ENCODE measurements at places on chromosomes 2 and 18.

DNA sequence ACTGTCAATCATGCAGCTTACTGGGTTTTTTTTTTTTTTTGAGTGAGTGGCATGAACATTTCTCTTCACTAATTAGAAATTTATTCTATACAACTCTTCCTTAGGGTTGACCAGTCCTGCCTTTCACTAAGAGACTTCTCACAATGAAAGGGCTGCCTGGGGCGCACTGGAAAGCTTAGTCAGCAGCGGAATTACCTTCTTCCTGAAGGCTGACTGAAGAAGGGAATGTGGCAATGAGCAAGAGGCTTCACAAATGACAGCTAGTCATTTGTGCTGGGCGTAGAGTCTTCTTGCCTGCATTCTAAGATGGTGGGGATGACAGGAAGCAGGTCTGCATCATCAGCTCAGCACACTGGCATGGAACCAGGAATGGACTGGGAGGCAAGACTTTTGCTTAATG is 15.6 kb upstream of the SCN3A start:
- DNase-seq, result no peak

DNA sequence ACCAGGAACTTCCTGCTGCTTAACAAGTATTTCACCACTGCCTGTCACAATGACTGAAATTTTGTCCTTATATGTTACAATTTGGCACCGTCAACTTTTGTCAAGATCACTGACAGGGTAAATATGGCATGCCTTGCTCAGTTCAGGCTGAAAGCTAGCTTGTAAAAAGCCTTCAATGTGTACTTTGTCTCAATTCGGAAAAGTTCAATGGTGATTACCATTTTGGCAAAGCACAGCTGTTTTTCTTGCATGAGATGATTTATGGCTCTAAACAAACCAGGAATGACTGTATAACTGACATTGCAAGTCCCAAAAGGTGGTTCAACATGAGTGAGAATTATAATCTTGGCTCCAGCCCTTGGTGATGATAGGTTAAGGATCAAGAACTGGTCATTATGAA is 1255.2 kb downstream of the CNTNAP5 start:
- no peak for DNase-seq

- DNase-seq, result no peak
Measured at GRCh38 chr2:240153418-240153817, 13.0 kb upstream of the OTOS start.

DNA sequence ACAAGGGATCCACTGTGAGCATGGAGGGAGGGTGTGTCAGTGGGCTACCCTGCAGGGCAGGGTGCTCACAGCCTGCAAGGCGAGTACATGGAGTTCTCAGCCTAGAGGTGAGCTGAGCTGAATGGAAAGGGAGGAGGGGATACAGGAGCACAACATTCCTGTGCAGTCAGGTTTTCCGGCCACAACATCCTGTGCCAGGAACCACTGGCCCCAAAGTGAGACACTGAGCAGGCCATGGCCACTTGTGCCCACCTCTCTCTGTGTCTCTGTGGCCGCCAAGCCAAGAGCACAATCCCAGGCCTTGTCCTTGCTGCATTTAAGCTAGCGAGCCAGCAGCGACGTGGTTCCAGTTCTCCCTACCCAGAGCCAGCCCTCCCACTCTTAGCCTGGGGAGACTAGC is 6.1 kb downstream of the DOK1 start:
- DNase-seq, result no peak

DNA sequence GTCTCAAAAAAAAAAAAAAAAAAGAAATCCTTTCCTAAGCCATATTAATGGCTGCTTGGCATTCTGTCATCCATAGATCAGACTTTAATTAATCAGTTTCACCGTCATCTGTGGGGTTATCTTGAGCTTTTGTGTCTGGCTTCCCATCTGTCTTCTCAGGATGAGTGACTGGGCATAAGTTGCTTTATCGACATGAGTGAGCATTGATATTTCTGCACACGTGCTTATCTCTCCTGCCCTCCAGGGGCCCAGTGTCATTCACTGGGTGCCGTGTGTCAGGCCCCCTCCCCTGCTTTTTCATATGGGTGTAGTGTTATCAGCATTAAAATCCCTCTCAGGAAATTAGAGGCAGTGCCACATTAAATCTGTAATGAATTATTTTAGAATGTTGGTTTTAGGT is 65.6 kb downstream of the SH3BP4 start:
- DNase-seq, result no peak

DNA sequence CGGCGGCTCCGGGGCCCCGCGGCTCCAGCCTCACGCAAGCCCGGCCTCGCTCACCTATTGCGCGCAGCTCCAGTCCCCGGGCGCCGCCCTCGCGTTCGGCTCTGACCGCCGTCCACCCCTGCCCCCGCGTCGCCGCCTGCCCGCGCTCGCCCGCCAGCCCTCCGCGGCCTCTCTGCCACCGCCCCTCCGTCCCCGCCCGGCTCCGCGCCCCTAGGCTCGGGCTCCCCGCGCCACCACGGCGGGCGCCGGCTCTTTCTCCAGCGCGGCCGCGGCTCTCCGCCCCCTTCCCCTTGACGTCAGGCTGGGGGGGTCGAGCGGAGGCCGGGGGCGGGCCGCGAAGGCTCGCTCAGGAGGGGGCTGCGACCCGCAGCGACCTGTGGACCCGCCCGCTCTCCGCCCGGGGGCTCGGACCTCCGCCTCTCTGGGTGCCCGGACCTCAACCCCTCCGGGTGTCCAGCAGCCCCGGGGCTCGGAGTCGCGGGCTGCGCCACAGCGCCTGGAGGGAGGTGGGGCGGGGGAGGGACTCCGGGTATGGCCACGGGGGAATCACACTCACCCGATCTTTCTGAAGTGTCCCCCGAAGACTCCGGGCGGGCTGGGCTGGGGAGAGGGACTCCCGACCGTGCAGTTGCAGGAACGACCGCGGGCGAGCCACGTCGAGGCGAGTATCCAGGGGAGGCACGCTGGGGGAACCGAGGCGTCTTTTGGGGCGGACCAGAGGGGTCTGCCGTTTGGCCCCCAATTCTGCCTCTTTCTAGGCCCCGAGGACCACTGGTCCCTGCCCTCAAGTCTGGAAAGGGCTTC is at the start of gene SEMA4C:
SEMA4C (minus strand) TSS at position 259 of the 804 bp plus-strand sequence. CDS start 2,194 bp downstream, outside the sequence.
- DNase-seq, result peak; percentile 80

GRCh38 chr2:37770797-37771196 is 99.4 kb upstream of the CDC42EP3 start:
- no peak for DNase-seq

- DNase-seq, result no peak
Measured at GRCh38 chr2:138430181-138430580, 71.4 kb upstream of the SPOPL start.

DNA sequence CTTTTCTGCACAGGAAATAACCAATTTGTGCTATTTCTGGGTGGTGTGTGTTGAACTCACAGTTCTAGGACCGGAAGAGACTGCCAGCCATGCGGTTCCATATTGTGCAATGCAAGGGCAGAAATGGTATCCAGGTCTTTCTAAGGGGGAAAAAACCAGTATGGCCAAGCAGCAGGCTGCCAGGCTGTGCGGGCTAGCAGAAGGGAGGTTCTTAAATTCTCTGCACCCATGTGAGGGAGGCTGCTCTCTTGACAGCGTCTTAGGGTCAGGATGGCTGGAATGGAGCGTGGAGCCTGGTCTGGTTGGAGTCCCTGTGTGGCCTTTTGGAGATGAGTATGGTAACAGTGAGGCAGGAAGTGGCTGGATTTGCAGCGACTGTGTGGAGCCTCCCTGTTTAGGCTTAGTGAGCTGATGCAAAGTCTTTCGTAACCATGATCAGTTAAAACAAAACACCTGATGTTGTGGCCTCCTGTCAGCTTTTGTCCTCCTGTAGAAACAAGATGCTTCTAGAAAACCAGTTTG is 52.6 kb downstream of the NCK2 start:
- DNase-seq, result no peak

DNA sequence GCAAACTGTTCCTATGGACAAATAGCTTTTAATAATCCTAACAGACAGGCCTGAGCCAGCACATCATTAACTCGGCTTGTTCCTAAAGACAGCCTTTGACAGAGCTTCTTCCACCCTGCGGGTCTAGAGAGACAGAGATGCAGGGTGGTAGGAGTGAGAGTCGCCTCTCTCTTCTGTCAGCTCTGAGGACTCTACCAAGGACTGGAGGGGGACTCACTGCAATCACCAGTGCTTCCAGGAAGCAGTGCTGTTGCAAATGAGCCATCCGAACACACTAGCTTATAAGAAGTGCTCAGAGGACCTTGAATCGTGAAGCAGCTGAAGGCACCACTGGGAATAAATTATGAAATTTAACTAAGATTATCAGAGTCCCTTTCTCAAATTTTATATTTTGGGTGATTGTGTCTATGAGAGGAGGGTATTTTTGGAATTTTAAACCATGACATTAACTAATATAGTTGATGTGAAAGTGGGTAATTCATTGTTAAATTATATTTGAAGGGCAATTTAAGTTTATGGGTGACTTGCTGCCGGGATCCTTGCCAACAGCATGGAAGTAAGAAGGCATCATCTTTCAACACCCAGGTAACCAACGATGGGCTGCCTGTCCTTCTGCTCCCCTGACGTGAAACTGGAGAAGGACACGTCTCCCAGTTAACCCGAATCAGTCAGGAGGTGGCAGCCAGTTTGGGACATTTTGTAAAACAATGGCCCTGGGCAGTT is 43.6 kb upstream of the PXDN start:
- peak; percentile 11 for DNase-seq

GRCh38 chr2:133844214-133844892 is 276.1 kb upstream of the NCKAP5 start:
- no peak for DNase-seq

DNA sequence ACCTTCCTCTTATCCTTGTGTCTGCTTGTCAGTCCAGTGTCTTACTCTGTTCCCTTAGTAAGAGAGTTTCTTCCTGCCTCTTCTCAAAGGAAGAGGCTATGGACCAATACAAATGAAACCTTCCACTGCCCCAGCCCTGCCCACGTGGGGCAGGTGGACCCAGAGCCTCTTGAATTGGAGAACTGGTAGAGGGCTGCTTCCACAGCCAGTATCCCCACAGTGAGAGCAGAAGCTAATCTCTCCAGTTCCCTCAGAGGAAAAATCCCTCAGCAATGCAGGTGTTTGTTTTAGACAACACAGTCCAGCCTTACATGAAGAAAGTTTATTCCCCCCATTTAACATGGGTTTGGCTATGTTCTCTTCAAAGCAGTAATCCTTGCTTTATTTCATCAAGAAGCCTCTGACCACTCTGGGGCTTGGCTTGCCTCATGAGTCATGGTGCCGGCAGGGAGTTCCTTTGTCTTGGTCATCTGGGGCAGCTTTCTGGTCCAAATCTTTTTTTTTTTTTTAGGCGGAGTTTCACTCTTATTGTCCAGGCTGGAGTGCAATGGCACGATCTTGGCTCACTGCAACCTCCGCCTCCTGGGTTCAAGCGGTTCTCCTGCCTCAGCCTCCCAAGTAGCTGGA is 6.5 kb upstream of the CYBRD1 start:
- peak; percentile 75 for DNase-seq

- DNase-seq, result no peak
Measured at GRCh38 chr2:211948932-211949331, 589.7 kb downstream of the ERBB4 start.

DNA sequence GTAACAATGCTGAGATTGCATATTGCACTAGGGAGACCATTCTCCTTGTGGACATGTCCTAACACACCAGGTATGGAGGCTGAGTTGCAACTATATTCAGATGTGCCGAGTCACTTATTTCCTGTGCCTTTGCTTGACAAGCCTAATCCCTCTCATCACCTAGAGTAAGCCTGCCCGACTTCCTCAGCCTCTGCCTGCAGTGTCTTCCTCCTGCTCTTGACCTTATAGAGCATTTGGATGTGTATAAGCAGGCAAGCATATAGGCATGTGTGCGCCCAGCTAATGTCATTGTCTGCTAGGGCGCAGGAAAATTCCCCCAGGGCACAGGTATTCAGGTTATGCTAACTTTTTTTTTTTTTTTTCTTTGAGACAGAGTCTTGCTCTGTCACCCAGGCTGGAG is 316.9 kb downstream of the CDH2 start:
- DNase-seq, result no peak

GRCh38 chr18:48814490-48815178 is 136.1 kb downstream of the SMAD7 start:
- DNase-seq, result peak; percentile 26

DNA sequence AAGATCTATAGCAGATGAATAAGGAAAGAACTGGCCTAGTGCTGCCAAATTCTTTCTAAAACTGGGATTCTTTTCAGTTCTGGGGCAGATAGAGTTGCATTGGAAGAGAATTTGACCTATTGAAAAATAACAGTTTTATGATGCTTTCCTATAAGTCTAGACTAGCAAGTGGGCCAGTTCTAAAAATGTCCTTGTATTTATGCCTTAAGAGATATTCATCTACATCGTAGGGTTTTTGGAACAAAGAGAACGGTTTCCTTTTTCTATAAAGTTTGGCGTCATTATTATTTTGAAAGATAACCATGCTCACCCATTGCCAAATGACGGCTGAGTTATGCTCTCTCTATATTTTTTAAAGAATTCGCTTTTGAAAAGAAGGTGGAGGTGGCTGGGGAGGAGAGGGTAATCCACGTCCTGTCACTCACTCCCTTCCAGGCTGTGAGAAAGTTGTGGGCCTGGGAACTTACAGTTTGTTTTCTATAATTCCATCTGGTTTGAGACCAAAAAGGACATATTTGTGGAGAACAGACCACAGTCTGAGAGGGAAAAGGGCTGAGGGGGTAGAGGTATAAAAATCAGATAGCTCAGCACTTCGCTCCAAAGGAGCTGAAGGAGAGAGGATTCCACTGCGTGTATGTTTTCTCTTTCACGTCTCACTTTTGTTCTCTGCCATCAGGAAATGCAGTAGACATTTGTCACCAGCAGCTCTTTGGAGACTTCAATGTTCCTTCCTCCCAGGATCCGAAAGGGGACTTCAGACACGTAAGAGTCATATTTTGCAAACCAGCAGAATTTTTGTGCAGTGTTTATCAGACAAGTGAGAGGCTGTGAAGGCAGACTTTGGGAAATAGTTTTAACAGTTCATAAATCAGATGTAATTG is 281.9 kb upstream of the FN1 start:
- no peak for DNase-seq

GRCh38 chr2:128308889-128309279 is 9.8 kb downstream of the HS6ST1 start:
- DNase-seq, result peak; percentile 60

- DNase-seq, result no peak
Measured at GRCh38 chr2:71063216-71063615, 5.2 kb upstream of the NAGK start.

- no peak for DNase-seq
Measured at GRCh38 chr2:147789287-147789686, 55.5 kb upstream of the ACVR2A start.

- DNase-seq, result no peak
Measured at GRCh38 chr2:46489423-46490174, 10.2 kb downstream of the TMEM247 start.

DNA sequence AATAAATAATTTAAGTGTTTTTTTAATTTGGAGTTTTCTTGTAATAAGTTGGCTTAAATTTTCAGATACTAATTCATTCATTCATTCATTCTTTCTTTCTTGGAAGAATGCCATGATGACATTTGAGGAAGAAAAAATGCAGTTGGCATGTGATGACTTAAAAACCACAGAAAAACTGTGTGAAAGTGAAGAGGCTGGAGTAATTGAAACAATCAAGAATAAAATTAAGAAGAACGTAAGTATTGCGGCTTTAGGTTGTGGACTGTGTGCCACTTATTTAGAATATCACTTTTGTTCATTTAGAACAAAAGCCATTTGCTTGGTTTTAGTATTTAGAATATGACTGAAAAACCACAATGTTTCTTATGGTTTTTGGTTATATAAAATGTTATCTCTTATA is 51.4 kb downstream of the TTC39C start:
- DNase-seq, result no peak

Measured in suprapubic skin (tissue), 4 donors.